ENCODE measurements at places on chromosomes 13 and 19. TPM values are rescaled to one million over a fixed set of nuclear protein-coding genes. Genes with fewer than 3 reads are reported as not detected.
A peak's percentile ranks its signal among the peaks of the same experiment; 100 is the strongest.

DNA sequence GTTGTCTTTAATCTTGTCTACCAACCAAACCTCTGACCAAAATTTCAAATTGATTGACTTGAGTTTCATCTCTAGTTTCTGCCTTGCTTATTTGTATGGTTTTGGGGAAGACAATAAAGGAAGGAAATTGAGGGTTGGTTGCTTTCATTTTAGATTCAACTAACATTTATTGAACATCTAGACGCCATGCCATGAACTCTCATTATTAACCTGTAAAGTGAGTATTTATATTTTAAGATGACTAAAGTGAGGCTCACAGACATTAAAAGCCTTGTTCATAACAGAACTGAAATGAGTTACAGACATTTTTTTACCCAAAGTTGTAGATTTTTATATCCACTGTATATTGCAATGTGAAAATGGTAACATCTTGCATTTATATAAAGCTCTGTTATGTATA is 239.3 kb downstream of the LMO7 start:
- no peak for DNase-seq
- peaks cover 5% of the 10 kb centered on the region for H3K27me3 ChIP-seq
- no peak overlapping the region for H3K27ac ChIP-seq
- no peaks in the 10 kb centered on the region for H3K36me3 ChIP-seq

DNA sequence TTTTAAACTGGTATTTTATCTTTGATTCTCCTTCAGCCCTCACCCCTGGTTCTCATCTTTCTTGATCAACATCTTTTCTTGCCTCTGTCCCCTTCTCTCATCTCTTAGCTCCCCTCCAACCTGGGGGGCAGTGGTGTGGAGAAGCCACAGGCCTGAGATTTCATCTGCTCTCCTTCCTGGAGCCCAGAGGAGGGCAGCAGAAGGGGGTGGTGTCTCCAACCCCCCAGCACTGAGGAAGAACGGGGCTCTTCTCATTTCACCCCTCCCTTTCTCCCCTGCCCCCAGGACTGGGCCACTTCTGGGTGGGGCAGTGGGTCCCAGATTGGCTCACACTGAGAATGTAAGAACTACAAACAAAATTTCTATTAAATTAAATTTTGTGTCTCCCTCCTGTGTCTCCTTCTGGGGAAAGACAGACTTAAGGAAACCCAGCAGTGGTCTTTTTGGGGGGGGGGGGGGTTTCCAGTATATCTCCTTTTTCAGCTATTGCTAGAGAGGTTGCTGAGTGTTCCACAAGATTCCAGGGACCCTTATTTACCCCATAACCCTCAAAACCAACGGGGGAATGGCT is 1.5 kb upstream of the RAD23A start:
- H3K4me1 ChIP-seq = no peaks in the 10 kb centered on the region
- H3K36me3 ChIP-seq = no peaks in the 10 kb centered on the region
- DNase-seq = no peak
- H3K27me3 ChIP-seq = no peaks in the 10 kb centered on the region

- peaks cover 43% of the 10 kb centered on the region for H3K27me3 ChIP-seq
- H3K27ac ChIP-seq = no peak overlapping the region
- H3K36me3 ChIP-seq = no peaks in the 10 kb centered on the region
- H3K4me3 ChIP-seq = no peak overlapping the region
Measured at GRCh38 chr19:49071860-49072547, 495 bp downstream of the KCNA7 start.

GRCh38 chr19:48053856-48054255 is 10.0 kb upstream of the CABP5 start:
- no peak for DNase-seq
- no peaks in the 10 kb centered on the region for H3K36me3 ChIP-seq
- no peaks in the 10 kb centered on the region for H3K27me3 ChIP-seq
- no peak overlapping the region for H3K27ac ChIP-seq
- no peaks in the 10 kb centered on the region for H3K4me1 ChIP-seq

GRCh38 chr13:112115403-112116091 is 48.6 kb downstream of the SOX1 start:
- H3K27me3 ChIP-seq = peaks cover 12% of the 10 kb centered on the region
- DNase-seq = no peak

GRCh38 chr13:100646871-100647270 is 27.7 kb downstream of the TMTC4 start:
- no peaks in the 10 kb centered on the region for H3K4me1 ChIP-seq
- DNase-seq = no peak
- H3K4me3 ChIP-seq = no peak overlapping the region
- H3K36me3 ChIP-seq = no peaks in the 10 kb centered on the region

DNA sequence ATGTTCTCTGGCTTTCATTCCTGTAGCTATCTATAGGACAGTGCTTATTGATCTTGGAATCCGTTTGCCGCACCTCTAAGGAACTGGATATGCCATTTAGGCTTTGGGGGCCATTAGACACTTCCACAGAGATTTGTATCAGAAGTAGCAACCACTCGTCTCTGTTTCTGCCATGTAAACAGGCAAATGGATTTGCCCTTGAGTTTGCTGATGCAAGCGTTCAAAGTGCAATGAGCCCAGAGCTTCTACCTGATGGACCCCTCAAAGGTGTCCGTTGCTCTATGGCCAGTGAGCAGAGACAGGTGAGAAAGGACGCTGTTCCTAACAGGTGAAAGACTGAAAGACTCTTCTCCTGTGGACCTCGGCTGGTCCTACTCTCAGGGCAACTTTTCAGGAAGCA is 302.9 kb downstream of the ZNF536 start:
- H3K4me3 ChIP-seq = no peak overlapping the region
- no peaks in the 10 kb centered on the region for H3K27me3 ChIP-seq
- no peaks in the 10 kb centered on the region for H3K36me3 ChIP-seq
- H3K4me1 ChIP-seq = no peaks in the 10 kb centered on the region
- DNase-seq = no peak
- H3K27ac ChIP-seq = no peak overlapping the region

DNA sequence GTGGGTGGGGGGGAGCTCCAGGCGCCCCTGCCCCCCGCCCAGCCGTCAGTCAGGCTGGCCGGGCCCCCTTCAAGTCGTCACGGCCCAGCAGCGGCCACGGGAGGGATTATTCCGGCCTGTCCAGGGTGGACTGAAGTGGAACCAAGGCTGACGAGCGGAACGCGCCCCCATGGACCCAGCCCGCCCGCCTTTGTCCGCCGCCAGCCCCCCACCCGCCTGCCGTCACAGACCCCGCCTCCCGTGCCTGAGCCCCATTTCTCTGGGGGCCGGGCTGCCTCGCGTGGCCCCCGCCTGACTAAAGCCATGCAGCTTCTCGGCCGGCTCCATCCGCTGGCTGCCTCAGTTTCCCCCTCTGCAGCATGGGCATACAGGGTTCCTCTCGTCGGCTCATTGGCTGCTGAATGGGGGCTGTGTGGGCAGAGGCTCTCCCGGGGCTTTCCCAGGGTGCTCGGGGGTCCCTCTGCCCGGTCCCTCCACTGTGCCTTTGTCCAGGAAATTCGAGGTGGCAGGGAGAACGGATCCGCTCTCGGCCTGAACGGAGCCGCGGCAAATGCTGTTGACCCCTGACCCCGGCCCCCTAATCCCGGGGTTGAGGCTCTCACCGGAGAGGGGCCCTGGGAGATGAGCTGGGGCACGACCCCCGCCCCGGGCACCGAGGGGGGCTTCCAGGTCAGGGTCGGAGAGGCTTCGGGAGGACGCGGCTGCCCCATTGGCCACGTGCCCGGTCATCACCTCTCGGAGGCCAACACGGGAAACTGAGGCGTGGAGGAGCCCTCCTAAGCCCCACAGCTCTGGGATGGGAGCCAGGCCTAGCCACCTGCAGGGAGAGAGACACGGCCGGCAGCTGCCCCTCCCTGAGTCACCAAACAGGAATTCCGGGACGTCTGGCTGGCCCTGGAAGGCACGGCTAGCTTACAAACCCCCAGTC is 27.4 kb downstream of the EFNA2 start:
- H3K4me3 ChIP-seq = no peak overlapping the region
- H3K4me1 ChIP-seq = peaks cover 4% of the 10 kb centered on the region
- no peak for DNase-seq
- no peaks in the 10 kb centered on the region for H3K36me3 ChIP-seq
- H3K27me3 ChIP-seq = peaks cover 35% of the 10 kb centered on the region
- no peak overlapping the region for H3K27ac ChIP-seq

- H3K4me3 ChIP-seq = no peak overlapping the region
- H3K4me1 ChIP-seq = peaks cover 8% of the 10 kb centered on the region
- no peaks in the 10 kb centered on the region for H3K27me3 ChIP-seq
- H3K36me3 ChIP-seq = no peaks in the 10 kb centered on the region
- DNase-seq = no peak
- no peak overlapping the region for H3K27ac ChIP-seq
Measured at GRCh38 chr19:5787409-5788182, 3.0 kb upstream of the PRR22 start.

DNA sequence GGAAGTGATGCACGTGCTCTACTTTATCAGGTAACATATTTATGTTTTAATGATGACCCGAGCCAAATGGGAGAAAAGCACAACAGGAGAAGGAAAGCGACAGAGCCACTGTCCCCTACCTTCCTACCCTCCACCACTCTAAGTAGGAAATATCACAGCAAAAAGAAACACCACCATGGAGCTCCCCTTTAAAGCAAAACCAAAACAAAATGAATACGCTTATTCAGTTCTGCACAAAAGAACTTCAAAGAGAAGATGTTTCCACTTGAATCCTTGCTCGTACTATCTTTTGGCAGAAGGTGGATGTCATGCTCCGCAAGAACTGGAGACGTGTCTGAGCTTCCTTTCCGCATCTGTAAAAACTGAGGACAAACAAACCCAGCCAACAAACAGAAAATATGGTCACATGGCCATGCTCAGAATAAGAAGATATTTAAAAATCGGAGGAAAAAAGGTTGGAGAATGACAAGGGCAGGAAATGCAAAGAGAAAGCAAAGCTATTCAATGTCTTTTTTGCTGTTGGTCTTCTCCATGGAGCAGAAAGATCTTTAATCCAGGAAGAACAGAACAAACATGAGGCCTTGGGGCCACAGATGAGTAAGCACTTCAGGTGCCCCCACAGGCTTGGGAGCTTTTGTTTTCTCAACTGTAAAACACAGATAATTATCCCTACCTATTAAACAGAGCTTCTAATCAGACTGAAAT is 19.5 kb downstream of the N4BP2L1 start:
- no peaks in the 10 kb centered on the region for H3K27me3 ChIP-seq
- H3K36me3 ChIP-seq = no peaks in the 10 kb centered on the region
- no peak for DNase-seq
- no peak overlapping the region for H3K27ac ChIP-seq

DNA sequence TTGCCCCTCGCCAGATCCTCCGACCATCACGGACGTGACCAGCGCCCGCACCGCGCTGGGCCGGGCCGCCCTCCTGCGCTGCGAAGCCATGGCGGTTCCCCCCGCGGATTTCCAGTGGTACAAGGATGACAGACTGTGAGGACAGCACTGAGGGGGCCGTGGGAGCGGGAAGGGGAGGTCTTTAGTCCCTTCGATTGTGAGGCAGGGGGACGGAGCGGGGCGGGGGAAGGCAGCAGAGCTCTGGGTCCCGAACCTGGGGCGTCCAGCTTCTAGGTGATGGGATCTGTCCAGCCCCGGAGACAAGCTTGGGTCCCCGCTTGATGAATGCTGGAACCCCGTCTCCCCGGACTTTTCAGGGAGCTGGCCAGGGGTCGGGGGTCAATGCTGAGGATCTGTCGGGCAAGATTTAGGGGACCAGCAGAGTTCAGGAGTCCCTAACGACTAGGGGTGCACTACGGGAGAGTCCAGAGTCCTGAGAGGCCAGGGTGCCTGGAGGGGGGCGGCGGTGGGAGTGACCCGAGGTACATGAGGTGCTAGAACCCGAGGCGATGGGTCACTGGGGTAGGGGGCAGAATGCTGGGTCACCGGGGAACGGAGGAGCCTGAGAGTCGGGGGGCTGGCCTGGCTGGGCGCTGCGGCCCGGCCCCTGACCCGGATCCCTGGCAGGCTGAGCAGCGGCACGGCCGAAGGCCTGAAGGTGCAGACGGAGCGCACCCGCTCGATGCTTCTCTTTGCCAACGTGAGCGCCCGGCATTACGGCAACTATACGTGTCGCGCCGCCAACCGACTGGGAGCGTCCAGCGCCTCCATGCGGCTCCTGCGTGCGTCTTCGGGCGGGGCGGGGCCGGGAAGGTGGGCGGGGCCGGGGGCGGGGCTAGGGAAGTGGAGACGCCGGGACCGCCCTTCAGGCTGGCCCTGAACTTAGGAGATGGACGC is 14.6 kb downstream of the VSIG10L start:
- H3K36me3 ChIP-seq = no peaks in the 10 kb centered on the region
- no peak overlapping the region for H3K4me3 ChIP-seq
- H3K27ac ChIP-seq = no peak overlapping the region
- DNase-seq = peak; percentile 49
- peaks cover 5% of the 10 kb centered on the region for H3K4me1 ChIP-seq

GRCh38 chr13:109735436-109735966 is 50.9 kb downstream of the IRS2 start:
- no peak overlapping the region for H3K4me3 ChIP-seq
- no peak overlapping the region for H3K27ac ChIP-seq
- no peaks in the 10 kb centered on the region for H3K4me1 ChIP-seq
- H3K36me3 ChIP-seq = no peaks in the 10 kb centered on the region
- no peak for DNase-seq

- H3K4me1 ChIP-seq = no peaks in the 10 kb centered on the region
- H3K36me3 ChIP-seq = no peaks in the 10 kb centered on the region
- H3K4me3 ChIP-seq = no peak overlapping the region
Measured at GRCh38 chr19:362154-362553, 17.6 kb upstream of the MIER2 start.

GRCh38 chr19:9836021-9836420 is 903 bp downstream of the PIN1 start:
- H3K36me3 ChIP-seq = peaks cover 29% of the 10 kb centered on the region
- no peak overlapping the region for H3K27ac ChIP-seq
- H3K4me3 ChIP-seq = no peak overlapping the region
- no peak for DNase-seq
- H3K4me1 ChIP-seq = peaks cover 16% of the 10 kb centered on the region

GRCh38 chr19:14089662-14090508 is 666 bp downstream of the SAMD1 start:
- no peaks in the 10 kb centered on the region for H3K36me3 ChIP-seq
- H3K27ac ChIP-seq = no peak overlapping the region
- H3K4me3 ChIP-seq = peak overlapping the region; percentile 92

DNA sequence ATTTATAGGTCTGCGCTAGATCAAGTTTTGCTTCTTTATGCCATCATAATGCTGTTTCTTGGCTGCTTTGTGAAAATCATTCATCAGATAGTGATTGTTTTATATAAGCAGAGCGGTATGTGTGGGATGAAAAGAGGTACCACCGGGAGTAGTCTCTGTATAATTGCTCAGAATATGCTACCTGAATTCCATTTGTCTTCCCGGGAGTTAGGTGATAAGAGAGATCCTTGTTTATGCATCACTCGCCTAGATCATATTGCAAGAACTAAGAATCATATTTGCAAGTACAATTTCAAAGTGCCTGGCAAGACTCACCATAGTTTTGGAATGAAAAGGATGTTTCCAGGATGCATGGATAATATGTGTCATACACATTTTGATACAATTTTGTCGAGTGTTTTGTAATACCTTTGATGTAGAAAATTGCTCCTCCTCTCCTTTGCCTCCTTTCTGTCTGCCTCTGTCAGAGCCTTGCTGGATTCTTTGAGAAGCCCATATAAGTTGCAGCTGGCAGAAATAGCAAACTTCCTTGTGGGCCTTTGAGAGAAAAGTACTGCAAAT is 1306.0 kb upstream of the SLC10A2 start:
- H3K36me3 ChIP-seq = no peaks in the 10 kb centered on the region
- no peaks in the 10 kb centered on the region for H3K27me3 ChIP-seq
- no peak for DNase-seq
- H3K27ac ChIP-seq = no peak overlapping the region

- no peaks in the 10 kb centered on the region for H3K27me3 ChIP-seq
- peaks cover 45% of the 10 kb centered on the region for H3K36me3 ChIP-seq
- peaks cover 30% of the 10 kb centered on the region for H3K4me1 ChIP-seq
- peak; percentile 64 for DNase-seq
- no peak overlapping the region for H3K4me3 ChIP-seq
Measured at GRCh38 chr19:43594710-43595604, 977 bp downstream of the IRGQ start.

The KIR3DL2 gene
- total RNA-seq = not detected

The NLRP4 gene
- total RNA-seq = not detected

The LILRA6 gene
- 0.30 TPM for total RNA-seq

The BCAM gene
- total RNA-seq = 18.6 TPM

The ZNF565 gene
- total RNA-seq = 3.4 TPM

The CEACAM20 gene
- not detected for total RNA-seq

The COL4A2 gene
- total RNA-seq = 240 TPM

Data from adrenal gland (tissue), 19 donors.